ENCODE measurements at places on chromosomes 1 and 21. TPM values are rescaled to one million over a fixed set of nuclear protein-coding genes. Genes with fewer than 3 reads are reported as not detected.

SHE gene
- 11.3 TPM for polyA plus RNA-seq

PIGR gene
- 2.6 TPM for polyA plus RNA-seq

NCAM2 gene
- polyA plus RNA-seq = 13.4 TPM

FCRL1 gene
- polyA plus RNA-seq = 0.74 TPM

RIPPLY3 gene
- 2.8 TPM for polyA plus RNA-seq

NTNG1 gene
- 23.7 TPM for polyA plus RNA-seq

OR2T2 gene
- polyA plus RNA-seq = not detected

GBP2 gene
- 3.5 TPM for polyA plus RNA-seq

GPR37L1 gene
- polyA plus RNA-seq = 0.16 TPM

SETDB1 gene
- 83.8 TPM for polyA plus RNA-seq

RBM34 gene
- polyA plus RNA-seq = 78.0 TPM

ADAMTS1 gene
- polyA plus RNA-seq = 91.9 TPM

CNTN2 gene
- polyA plus RNA-seq = 1.6 TPM

SPRR5 gene
- not detected for polyA plus RNA-seq

REN gene
- 8.2 TPM for polyA plus RNA-seq

AMY1A gene
- polyA plus RNA-seq = not detected

PDC gene
- polyA plus RNA-seq = not detected

LMX1A gene
- not detected for polyA plus RNA-seq

TNFRSF18 gene
- 0.37 TPM for polyA plus RNA-seq

HRNR gene
- 0.13 TPM for polyA plus RNA-seq

HSPG2 gene
- 186 TPM for polyA plus RNA-seq

DTL gene
- 22.0 TPM for polyA plus RNA-seq

OR2T33 gene
- not detected for polyA plus RNA-seq

All from left renal pelvis (tissue), 4 donors.